ENCODE measurements at places on chromosomes 7 and 10. TPM values are rescaled to one million over a fixed set of nuclear protein-coding genes. Genes with fewer than 3 reads are reported as not detected.

The STAMBPL1 gene
- total RNA-seq = 29.2 TPM

The TAS2R38 gene
- not detected for total RNA-seq

The NCF1 gene
- not detected for total RNA-seq

GRCh38 chr10:50334273-50334672 is 83.0 kb upstream of the ASAH2 start:
- H3K36me3 ChIP-seq = peaks cover 7% of the 10 kb centered on the region
- H3K27me3 ChIP-seq = no peaks in the 10 kb centered on the region
- no peak for DNase-seq

DNA sequence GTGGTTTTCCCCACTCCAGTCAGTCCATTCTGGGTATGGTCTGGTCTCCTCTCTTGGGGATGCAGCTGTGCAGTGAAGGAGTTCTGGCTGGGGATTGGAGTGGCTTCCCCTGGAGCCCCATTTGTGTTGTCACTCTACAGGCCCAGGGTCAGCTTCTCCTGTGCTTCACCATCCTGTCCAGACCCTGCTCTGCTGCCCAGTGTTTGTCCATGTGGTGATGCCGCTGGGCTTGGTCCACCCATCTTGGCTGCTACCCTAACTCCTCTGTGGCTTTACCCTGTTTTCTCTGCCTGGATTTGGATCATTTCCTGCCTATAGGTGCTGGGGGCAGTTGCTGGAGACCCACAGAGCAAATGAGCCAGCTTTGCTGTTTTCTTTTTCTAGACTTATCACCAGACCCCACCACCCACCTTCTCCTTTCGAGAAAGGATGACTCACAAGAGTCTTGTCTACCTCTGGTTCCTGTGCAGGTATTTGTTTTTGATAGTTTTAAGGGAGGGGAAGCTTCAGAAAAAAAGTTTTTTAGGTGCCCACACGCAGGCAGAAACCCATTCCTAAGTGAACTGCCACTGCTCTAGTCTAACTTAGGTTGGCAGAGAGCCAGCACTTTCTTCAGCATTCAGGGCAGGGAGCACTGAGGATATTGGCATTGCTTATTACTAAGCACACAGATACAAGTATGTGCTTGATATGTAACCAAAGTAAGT is 8.5 kb downstream of the ZDHHC16 start:
- H3K27me3 ChIP-seq = no peaks in the 10 kb centered on the region
- H3K4me1 ChIP-seq = peaks cover 8% of the 10 kb centered on the region
- no peak overlapping the region for H3K27ac ChIP-seq
- no peak overlapping the region for H3K4me3 ChIP-seq

GRCh38 chr10:44436240-44436639 is 51.3 kb upstream of the CXCL12 start:
- H3K27ac ChIP-seq = no peak overlapping the region
- no peaks in the 10 kb centered on the region for H3K4me1 ChIP-seq
- DNase-seq = no peak
- no peak overlapping the region for H3K4me3 ChIP-seq
- no peaks in the 10 kb centered on the region for H3K36me3 ChIP-seq

DNA sequence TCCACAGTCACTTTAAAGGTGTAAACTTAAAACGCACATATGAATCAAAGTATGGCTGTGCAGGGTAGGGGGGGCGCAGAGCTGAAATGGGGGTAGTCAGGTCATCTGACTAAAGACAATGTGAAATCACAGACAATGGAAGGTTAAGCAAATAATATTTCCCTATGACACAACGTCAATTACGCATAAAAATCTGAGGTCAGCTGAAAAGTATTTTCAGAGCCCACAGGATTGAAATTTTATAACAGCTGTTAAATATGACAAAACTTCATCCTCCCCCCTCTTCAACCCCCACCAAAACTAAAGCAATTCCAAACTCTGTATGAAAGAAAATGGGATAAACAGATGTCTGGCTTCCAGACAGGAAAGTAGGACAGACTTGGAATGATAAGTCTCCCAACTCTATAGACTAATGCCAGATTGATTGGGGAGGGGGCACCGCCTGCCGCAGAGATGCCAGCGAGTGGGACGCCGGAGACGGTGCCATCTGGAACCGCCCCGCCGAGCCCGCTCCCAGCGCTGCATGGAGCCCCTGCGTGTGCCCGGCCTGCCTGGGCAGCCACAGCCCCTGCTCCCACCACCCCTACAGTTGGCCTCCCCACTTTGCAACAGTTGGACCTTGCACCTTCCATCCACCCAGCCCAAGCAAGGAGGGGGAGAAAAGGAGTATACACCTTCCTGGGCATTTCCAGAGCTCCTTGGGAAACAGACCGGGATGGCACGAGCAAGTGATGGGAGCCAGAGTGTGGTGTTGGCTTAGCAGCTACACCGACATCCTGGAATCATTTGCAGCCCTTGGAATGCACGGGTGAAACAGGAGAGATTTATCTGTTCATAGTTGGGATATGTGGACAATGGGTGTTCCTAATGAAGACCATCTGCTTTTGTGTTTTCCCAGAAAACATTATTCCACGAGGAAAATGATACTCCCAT is 10.7 kb downstream of the EBF3 start:
- no peaks in the 10 kb centered on the region for H3K27me3 ChIP-seq
- no peaks in the 10 kb centered on the region for H3K36me3 ChIP-seq
- no peak overlapping the region for H3K27ac ChIP-seq
- H3K4me1 ChIP-seq = no peaks in the 10 kb centered on the region

- peaks cover 5% of the 10 kb centered on the region for H3K4me1 ChIP-seq
- H3K4me3 ChIP-seq = no peak overlapping the region
- no peak for DNase-seq
- H3K27ac ChIP-seq = no peak overlapping the region
- peaks cover 62% of the 10 kb centered on the region for H3K36me3 ChIP-seq
- no peaks in the 10 kb centered on the region for H3K27me3 ChIP-seq
Observed at GRCh38 chr10:63205421-63205820, 72.3 kb downstream of the NRBF2 start.

DNA sequence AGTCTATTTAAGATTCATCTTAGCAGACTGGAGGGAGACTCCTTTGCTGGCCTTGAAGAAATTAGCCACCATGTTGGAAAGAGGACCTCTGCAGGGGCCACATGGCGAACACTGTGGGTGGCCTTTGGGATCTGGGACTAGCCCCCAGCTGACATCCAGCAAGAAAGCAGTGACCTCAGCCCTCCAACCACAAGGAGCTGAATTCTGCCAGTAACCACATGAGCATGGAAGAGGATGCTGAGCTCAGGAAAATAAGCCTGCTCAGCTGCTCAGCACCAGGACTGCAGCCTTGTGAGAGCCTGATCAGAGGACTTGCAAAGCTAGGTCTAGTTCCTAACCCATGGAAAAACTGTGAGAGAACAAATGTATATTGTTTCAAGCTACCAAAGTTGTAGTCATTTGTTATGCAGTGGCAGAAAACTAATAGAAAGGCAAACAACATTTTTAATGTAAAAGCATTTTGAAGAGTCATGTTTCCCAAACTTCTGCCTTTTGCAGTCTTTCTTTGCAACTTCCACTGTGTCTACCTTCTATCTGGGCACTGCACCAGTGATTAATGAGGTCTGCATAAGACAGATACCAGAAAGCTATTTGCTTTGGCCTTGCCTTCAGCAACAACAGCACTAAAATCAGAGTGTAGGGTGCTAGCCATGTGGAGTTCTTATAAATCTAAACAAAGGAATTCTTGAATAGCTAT is 183.7 kb downstream of the FGFR2 start:
- H3K4me3 ChIP-seq = no peak overlapping the region
- H3K4me1 ChIP-seq = peaks cover 26% of the 10 kb centered on the region
- H3K27me3 ChIP-seq = no peaks in the 10 kb centered on the region
- DNase-seq = no peak
- H3K27ac ChIP-seq = no peak overlapping the region
- H3K36me3 ChIP-seq = no peaks in the 10 kb centered on the region

DNA sequence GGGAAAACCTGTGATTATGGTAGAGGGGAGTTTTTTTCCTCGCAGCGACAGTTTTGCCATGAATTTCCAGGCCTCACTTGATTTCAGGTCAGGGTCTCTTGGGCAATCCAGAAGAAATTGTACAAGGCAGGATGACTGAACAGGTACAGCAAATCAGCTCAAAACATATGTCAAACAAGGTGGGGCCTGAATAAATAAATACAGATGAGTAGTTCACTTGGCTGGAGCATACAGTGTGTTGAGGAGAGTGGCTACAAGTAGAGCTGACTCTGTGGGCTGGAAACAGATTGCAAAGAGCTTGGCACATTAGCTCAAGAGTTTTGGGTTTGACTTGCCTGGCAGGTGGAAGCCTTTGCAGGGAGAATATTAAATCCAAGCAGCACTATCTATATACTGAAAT is 15.0 kb downstream of the GIMAP8 start:
- DNase-seq = peak; percentile 37
- H3K4me1 ChIP-seq = peaks cover 13% of the 10 kb centered on the region
- H3K36me3 ChIP-seq = no peaks in the 10 kb centered on the region
- no peaks in the 10 kb centered on the region for H3K27me3 ChIP-seq

DNA sequence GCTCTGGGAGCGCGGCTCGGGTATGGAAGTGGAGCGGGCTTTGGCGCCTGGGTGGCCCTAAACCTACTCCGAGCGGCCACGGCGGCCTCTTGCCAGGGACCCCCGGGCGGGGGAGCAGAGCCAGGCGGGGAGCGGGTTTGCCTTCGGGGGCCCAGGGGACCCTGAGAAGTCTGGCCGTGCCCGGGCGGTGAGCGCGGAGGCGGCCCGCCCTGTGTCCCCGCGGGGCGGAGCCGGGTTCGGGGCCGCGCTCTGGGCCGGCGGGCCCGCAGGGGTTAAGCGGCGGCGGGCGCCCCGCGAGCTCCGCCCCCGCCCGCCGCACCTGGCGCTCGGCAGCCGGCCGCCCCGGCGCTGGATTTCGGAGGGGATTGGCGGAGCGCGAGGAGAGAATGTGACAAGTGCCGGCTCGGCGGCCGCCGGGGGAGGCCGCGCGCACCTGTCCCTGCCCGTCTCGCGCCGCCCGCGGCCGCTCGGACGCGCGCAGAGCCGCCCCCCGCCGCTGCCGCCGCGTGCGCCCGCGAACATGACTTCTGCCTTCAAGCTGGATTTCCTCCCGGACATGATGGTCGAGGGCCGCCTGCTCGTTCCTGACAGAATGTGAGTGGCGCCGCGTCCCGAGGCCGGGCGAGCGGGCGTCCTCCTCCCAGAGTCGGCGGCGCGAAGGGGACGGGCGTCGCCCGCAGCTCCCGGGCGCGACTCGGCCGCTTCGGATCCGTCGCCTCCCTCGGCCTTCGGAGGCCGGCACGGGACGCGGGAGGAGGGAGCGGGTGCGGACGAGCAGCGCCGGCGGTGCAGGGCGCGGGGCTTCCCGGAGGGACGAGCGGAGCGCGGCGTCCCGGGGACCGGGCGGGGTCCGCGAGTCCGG is at the start of gene CELF2:
Gene CELF2, plus strand, starts transcription at position 303 of the 862 bp plus-strand sequence. Its CDS starts 218 bp downstream, at position 521.
- no peaks in the 10 kb centered on the region for H3K36me3 ChIP-seq
- H3K27me3 ChIP-seq = no peaks in the 10 kb centered on the region
- no peak for DNase-seq
- H3K4me1 ChIP-seq = no peaks in the 10 kb centered on the region

- H3K36me3 ChIP-seq = no peaks in the 10 kb centered on the region
- peak; percentile 77 for DNase-seq
- H3K4me1 ChIP-seq = peaks cover 6% of the 10 kb centered on the region
- H3K4me3 ChIP-seq = no peak overlapping the region
- no peak overlapping the region for H3K27ac ChIP-seq
Observed at GRCh38 chr7:91657483-91658071, 222.9 kb downstream of the MTERF1 start.

- peaks cover 82% of the 10 kb centered on the region for H3K27me3 ChIP-seq
- no peak for DNase-seq
- H3K4me3 ChIP-seq = no peak overlapping the region
- H3K27ac ChIP-seq = no peak overlapping the region
Observed at GRCh38 chr7:53521638-53522184, 486.3 kb downstream of the POM121L12 start.

DNA sequence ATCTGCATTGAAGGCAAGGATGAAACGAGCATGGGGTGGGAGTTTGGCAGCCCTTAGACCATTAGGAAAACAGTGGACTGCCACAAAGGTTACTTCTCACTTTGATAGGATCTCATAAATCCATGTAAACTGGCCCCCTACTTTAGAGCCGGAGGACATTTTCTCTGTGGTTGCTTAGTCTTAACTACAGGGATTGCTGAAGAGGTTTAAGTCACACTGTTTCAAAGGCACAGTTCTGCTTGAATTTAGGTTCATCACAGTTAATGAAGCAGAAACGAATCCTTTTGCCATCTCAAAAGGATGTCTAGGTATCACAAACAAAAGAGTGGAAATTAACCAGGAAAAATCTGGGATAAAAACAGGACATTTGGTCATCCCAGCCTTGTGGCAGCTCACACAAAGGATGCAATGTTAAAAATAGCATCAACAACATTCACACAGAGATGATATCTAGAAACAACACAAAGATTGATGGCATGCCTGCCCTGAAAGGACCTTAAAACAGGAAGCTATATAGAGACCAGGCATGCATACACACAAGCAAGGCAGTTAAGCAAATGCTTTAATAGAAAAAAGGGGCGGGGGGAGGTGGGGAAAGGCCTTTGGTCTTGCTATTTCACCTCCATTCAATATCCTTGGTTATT is 74.0 kb downstream of the DOCK4 start:
- H3K4me1 ChIP-seq = peaks cover 14% of the 10 kb centered on the region
- H3K4me3 ChIP-seq = no peak overlapping the region
- H3K36me3 ChIP-seq = peaks cover 6% of the 10 kb centered on the region
- H3K27ac ChIP-seq = no peak overlapping the region
- DNase-seq = no peak

- peaks cover 14% of the 10 kb centered on the region for H3K4me1 ChIP-seq
- H3K4me3 ChIP-seq = no peak overlapping the region
- no peak overlapping the region for H3K27ac ChIP-seq
- H3K36me3 ChIP-seq = peaks cover 49% of the 10 kb centered on the region
Observed at GRCh38 chr10:122277526-122278136, 6.5 kb downstream of the BTBD16 start.

GRCh38 chr7:1210979-1211608 is 21.6 kb upstream of the UNCX start:
- DNase-seq = peak; percentile 10
- no peak overlapping the region for H3K4me3 ChIP-seq
- H3K27me3 ChIP-seq = peaks cover 63% of the 10 kb centered on the region

- no peak for DNase-seq
- no peaks in the 10 kb centered on the region for H3K27me3 ChIP-seq
- H3K36me3 ChIP-seq = no peaks in the 10 kb centered on the region
- no peaks in the 10 kb centered on the region for H3K4me1 ChIP-seq
- no peak overlapping the region for H3K27ac ChIP-seq
Observed at GRCh38 chr10:1824928-1825327, 87.6 kb upstream of the ADARB2 start.

- H3K27ac ChIP-seq = no peak overlapping the region
- no peaks in the 10 kb centered on the region for H3K27me3 ChIP-seq
- H3K4me3 ChIP-seq = no peak overlapping the region
- no peak for DNase-seq
- H3K36me3 ChIP-seq = no peaks in the 10 kb centered on the region
Observed at GRCh38 chr7:138170959-138171703, 94.9 kb downstream of the AKR1D1 start.

GRCh38 chr7:152949253-152949652 is 189.7 kb downstream of the ACTR3B start:
- H3K36me3 ChIP-seq = no peaks in the 10 kb centered on the region
- no peak overlapping the region for H3K4me3 ChIP-seq
- H3K4me1 ChIP-seq = no peaks in the 10 kb centered on the region
- no peak overlapping the region for H3K27ac ChIP-seq
